Activated gamma-delta T cell treated with anti-CD3 and anti-CD28 coated beads, Interleukin-2, amount 50 U/mL, for 16 hours (primary cell): ENCODE measurements at places on chromosomes 16 and 17.

DNA sequence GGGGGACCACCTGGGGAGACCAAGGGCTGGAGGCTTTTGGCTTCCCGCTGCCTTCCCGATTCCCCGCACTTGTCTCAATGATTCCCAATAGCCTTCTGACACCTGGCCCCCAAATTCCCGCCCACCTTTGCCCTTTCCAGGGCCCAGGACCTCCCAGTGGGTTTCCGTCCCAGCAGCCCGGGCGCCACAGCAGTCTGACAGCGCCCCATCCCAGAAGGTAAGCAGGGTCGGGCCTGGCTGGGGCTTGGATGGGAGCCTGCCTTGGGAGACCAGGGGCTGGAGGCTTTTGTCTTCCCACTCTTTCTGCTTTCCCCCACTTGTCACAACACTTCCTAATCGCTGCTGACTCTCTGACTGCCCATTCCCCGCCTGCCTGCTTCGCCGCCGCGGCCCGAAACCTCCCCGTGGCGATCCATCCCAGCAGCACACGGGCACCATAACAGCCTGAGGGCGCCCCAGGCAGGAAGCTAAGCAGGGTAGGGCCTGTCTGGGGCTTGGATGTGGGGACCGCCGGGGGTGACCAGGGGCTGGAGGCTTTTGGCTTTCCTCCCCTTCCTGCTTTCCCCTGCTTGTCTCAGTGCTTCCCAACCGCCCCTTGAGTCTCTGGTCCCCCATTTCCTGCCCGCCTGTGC is 2289.3 kb downstream of the TP53TG3F start:
- no peak for DNase-seq

DNA sequence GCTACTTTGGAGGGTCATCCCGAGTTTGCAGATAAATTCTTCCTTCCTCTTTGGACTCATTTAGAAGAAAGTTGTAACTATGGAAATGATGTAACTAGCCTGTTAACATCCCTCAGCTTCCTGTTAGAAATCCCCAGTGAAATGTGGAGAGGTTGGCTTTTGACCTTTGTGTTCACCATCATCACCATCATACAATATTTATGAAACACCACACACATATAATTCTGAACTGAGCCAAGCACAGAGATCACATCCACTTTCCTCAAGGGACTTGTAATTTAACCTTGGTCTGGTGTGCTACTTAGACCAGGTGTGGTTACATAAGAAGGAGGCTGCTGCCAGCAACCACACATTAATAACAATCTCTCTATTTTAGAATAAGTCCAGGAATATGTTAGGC is 2.5 kb downstream of the CAPNS2 start:
- DNase-seq: no peak

GRCh38 chr16:84820305-84820684 is 510 bp downstream of the CRISPLD2 start:
- no peak for DNase-seq

DNA sequence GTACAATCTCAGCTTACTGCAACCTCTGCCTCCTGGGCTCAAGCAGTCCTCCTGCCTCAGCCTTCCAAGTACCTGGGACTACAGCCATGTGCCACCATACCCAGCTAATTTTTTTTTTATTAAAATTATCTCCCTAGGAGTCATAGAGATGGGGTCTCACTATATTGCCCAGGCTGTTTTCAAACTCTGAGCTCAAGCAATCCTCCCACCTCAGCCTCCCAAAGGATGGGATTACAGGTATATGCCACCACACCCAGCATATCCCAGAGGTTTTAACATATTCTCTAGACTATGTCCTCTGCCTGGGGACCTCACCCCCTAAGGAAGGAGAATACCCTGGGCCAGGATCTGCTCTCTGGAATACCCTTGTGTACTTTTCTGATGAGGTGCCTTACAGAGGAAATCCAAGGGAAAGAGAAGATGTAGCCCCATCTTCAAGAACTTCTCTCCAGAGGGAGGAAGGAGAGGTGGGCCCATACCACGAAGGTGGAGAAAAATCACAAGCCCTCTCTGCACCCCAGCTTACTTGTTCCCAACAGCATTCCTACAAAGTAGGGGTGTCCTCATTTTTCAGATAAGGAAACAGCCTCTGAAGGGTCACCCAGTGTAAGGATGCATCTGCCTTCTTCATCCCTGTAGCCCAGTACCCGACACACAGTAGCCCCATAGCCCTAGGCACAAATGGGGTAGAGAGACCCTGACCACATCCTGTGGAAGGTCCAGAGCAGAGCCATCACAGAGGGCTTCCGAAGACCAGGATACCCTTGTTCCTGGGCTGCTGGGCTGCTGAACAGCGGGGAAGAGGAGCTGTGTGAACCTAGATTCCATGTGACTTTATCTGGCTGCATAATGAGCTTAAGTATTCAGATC is 151.6 kb downstream of the SOCS1 start:
- DNase-seq: no peak

- no peak for DNase-seq
Observed at GRCh38 chr17:79563237-79564013, 47.4 kb downstream of the RBFOX3 start.

DNA sequence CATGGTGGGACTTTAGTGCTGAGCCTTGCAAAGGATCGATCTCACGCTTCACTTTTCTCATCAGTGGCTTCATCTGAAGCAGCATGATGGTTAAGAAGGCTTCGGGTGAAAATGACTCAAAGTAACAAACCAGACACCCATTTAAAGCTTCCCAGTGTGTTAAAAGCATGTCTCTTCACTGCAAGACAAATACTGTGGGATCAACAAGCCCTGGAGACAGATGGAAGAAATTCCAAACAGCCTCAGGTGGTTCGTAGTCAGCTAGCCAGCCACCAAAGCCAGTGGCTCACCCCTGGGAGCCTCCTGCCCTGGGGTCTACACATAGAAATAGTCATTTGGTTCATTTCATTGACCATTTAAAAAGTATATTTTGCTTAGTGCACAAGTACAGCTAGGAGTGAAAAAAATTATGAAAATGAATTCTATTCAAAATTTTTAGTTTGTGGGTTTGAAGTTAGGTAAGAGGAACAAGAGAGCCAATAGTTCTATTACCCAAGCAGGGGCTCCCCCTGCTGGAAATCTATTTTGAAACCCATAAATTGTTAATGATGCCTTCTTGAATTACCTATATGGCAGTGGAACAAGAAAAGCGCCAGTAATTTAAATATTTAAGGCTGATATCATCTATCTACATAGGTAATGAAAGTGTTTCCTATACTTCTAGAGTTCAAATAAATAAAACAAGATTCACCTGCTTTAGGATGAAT is 51.6 kb downstream of the PMP22 start:
- DNase-seq: no peak

- no peak for DNase-seq
Observed at GRCh38 chr17:47727704-47728036, 5.4 kb upstream of the TBX21 start.

GRCh38 chr16:81549547-81550431 is 105.2 kb downstream of the CMIP start:
- DNase-seq: no peak

DNA sequence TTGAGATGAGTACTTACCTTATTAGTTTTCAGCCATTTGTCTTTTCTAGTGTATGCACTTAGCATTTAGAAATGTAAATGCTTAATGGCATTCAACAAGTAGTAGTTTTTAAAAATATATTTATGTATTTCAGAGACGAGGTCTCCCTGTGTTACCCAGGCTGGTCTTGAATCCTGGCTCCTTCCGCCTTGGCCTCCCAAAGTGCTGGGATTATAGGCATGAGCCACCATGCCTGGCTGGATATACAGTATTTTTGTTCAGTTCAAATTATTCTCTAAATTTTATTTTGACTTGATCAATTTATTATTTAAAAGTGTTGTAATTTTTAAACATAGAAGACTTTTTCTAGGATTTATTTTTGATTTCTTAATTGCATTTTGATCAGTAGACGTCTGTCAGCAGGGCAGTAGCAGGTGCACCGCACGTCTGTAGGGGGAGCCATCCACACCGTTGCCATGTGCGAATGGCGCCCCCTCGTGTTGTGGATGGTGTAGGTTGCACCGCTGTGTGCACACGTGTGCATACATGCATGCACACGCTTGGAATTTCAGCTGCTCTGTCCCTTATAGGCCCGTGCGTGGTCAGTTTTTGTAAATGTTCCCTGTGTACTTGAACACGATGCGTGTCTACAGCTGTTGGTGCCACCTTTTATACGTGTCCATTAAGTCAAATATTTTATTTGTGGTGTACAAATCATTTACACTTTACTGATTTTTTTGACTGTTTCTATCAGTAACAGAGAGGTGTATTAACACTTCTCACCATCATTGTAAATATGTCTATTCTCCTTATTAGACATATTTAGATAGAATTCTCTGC is 30.6 kb downstream of the RPTOR start:
- DNase-seq: peak; percentile 90

- peak; percentile 47 for DNase-seq
Observed at GRCh38 chr17:49880291-49881053, 32.6 kb upstream of the TAC4 start.

GRCh38 chr17:5758651-5759050 is 174.3 kb upstream of the NLRP1 start:
- no peak for DNase-seq

- no peak for DNase-seq
Observed at GRCh38 chr17:43601280-43602039, 55.3 kb upstream of the ETV4 start.

- no peak for DNase-seq
Observed at GRCh38 chr16:75555213-75555706, 792 bp downstream of the TMEM231 start.

DNA sequence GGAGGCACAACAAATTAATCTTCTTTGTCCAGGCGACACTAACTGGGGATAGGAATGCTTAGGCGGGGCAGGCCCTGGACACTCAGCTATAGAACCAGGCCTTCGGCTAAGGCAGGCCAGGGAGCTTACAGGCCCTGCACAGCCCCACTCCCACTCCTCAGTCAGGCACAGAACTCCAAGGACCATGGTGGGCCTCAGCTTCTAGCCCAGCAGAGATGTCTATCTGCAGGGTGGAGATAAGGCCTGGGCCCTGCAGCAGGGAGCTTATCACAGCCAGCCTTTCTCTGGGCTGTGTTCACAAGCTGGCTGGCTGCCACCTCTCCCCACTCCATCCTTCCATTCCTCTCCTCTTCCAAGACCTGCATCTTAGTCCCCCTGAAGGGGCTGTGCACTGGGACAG is 68.1 kb downstream of the TMEM132E start:
- no peak for DNase-seq

DNA sequence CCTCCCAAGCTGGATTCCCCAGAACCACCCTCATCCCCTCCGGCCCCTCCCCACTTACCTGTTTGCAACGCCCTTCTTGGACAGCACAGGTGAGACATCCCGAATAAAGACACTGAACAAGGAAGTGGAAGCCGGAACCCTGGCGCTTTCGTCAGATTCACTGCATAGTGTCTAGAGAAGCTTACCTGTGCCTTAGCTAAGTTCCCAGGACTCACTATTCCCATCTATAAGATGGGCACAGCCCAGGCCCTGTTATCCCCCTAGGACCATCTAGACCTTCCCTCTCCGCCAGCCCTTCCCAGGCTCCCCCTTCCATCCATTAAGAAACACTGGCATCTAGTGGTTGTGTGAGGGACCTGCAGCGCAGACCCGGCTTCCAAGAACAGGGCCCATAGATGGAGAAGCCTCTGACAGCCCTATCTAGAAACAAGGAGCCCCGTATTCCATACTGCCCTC is 26.9 kb upstream of the RPL38 start:
- DNase-seq: peak; percentile 14

GRCh38 chr17:70871180-70871818 is 702.0 kb downstream of the KCNJ2 start:
- no peak for DNase-seq

- DNase-seq: no peak
Observed at GRCh38 chr17:77815127-77815905, 143.2 kb upstream of the TNRC6C start.

DNA sequence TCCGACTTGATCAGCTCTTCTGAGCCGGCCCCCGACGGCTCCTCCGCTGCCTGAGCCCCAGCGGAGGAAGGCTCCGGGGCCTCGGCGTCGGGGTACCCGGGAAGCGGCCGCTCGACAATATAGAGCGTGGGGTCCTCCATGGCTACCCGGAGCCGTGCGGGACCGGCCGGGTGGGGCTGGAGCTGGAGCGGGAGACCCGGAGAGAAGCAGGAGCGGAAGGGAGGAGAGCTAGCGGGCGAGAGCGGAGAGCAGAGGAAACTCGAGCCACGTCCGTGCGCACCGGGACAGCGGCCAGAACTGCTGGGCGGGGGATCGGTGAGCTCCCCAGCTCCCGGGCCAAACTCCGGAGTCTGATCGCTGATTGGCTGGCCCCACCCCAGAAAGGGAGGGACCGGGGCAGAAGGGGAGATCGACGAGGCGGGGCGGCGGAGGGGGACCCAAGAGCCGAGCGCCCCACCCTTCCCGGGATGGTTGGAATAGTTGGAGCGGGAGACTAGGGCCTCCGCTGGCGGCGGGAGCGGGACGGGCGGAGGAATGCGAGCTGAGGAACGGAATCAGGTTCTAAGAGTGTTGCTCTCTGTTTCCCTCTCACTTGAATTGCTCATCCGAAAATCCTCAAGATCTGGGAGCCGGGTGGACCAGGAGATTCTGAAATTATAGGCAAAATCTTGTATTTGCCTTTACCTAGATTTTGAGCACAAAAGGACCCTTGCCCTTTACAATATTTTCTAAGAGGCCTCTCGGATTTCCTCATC is at the start of gene CAVIN1:
CAVIN1 (minus strand) TSS at position 299 of the 755 bp plus-strand sequence; CDS start at position 140, 159 bp downstream.
- DNase-seq: no peak

GRCh38 chr16:68367891-68368290 is 57.1 kb downstream of the PRMT7 start:
- no peak for DNase-seq

DNA sequence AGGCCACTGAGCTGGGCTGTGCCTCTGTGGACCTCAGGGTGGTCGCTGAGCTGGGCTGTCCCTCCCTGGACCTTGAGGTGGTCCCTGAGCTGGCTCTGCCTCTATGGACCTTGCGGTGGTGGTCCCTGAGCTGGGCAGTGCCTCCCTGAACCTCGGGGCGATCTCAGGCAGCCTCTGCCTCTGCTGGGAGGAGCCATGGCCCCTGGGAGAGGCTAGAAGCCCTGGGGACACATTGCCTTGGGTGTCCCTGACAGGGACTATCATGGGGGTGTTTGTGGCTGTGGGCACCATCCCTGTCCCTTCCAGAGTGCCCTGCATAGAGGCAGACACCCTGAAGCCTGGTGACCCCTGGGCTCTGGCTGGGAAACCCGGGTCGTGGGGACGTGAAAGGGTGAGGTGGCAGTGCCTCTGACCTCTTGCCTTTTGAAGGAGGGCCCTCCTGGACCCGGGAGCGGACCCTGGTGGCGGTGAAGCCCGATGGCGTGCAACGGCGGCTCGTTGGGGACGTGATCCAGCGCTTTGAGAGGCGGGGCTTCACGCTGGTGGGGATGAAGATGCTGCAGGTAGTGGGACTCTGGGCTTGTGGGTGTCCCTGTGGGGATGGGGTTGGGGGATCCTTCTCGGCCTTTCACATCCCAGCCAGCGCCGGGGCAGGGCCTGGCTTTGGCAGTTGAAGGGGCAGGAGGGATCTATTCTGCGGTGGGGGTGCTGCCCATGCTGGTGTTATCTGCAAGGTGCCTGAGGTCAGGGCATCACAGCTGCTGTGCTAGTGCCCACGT is 1.8 kb downstream of the NME4 start:
- no peak for DNase-seq

- no peak for DNase-seq
Observed at GRCh38 chr16:21169249-21169981, 10.9 kb downstream of the LDAF1 start.

- no peak for DNase-seq
Observed at GRCh38 chr16:66471716-66472393, 44.8 kb downstream of the BEAN1 start.
